ENCODE measurements at places on chromosomes 7 and 10. TPM values are rescaled to one million over a fixed set of nuclear protein-coding genes. Genes with fewer than 3 reads are reported as not detected.

DNA sequence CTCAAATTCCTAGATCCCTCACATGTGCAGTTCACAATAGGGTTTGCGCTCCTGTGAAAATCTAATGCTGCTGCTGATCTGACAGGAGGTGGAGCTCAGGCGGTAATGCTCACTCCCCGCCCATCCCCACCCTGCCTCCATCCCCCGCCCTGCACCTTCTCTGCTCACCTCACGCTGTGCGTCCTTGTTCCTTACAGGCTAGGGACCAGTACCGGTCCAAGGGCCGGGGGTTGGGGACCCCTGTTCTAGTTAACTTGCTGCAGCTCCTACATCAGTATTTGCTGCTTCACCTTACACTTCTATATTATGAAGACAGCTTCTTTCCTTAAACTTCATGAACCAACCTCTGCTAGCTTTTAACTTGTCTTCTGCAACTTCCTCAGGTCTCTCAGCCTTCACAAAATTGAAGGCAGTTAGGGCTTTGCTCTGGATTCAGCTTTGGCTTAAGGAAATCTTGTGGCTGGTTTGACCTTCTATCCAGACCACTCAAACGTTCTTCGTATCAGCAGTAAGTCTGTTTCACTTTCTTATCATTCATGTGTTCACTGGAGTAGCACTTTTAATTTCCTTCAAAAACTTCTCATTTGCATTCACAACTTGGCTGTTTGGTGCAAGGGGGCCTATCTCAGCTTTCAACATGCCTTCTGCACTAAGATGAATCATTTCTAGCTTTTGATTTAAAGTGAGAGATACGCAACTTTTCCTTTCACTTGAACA, 1.7 kb upstream of the TNKS2 start:
- no peak for DNase-seq
- H3K4me3 ChIP-seq = peak overlapping the region; percentile 52
- H3K36me3 ChIP-seq = peaks cover 10% of the 10 kb centered on the region
- peaks cover 6% of the 10 kb centered on the region for H3K27me3 ChIP-seq
- peak overlapping the region; percentile 97 for H3K27ac ChIP-seq

DNA sequence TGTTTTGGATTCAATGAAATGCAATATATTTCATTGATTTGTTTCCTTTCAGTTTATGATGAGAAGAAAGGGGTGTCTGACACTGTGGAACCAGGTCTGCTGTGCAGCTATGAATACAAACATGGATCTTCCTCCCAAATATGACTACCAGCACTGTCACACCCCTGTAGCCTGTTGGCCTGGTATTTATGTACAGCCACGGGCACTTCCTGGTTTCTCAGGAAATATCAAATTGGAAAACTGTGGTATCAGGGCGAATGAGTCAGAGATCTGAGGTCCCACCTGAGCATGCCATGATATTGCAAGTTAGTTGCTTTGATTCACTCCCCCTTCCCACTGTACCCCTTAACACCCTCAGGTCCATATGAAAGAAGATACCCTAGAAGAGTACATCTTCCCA, 87.8 kb downstream of the DNMBP start:
- peaks cover 7% of the 10 kb centered on the region for H3K36me3 ChIP-seq
- DNase-seq = no peak
- peak overlapping the region; percentile 43 for H3K4me3 ChIP-seq
- H3K27ac ChIP-seq = no peak overlapping the region
- H3K27me3 ChIP-seq = peaks cover 2% of the 10 kb centered on the region
- H3K4me1 ChIP-seq = peaks cover 52% of the 10 kb centered on the region

DNA sequence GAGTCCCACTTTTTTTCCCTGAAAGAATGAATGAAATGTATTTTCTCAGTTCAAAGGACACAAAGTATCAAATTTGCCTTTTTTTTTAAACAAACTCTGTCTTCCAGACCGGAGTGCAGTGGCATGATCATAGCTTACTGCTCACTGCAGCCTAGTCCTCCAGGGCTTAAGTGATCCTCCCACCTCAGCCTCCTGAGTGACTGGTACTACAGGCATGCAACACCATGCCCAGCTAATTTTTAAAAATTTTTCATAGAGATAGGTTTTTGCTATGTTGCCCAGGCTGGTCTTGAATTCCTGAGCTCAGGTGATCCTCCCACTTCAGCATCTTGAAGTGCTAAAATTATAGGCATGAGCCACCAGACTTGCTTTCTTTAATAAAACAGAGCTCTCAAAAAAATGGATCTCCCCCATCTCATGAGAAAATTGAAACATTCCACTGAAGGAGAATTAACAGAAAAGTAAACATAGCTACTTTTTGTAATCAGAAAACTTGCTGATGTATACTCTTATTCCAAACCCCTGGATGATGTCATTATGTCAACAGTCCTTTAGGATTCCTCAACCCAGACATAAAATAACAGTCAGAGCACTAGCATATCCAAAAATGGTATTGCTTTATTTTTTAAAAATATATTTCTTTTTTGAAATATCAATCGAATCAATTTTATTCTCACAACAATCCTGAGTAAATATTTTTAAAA, 12.3 kb upstream of the TRDMT1 start:
- H3K4me1 ChIP-seq = peaks cover 28% of the 10 kb centered on the region
- H3K4me3 ChIP-seq = no peak overlapping the region
- no peaks in the 10 kb centered on the region for H3K36me3 ChIP-seq
- no peak for DNase-seq
- peaks cover 2% of the 10 kb centered on the region for H3K27me3 ChIP-seq

CDK1 gene
- total RNA-seq = 14.8 TPM

DNA sequence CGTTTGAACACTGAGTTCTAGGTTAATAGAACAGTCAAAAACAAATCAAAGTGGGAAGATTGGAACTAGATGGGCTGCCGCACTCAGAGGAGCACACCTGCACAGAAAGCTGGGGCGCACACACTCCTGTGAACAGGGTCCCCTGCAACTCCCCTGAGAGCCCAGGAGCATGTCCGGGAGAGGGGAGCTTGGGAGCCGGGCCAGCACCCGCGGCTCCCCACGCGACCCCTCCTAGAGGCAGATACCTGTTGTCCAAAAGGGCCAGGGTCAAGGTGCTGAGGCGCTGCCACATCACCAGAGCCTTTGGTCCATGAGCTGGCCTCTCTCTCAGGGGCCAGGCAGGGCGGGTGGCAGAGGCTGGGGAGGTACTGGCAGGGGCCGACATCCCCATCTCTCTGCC, 5.6 kb downstream of the NKX6-2 start:
- no peak overlapping the region for H3K27ac ChIP-seq
- peaks cover 14% of the 10 kb centered on the region for H3K27me3 ChIP-seq
- peaks cover 2% of the 10 kb centered on the region for H3K4me1 ChIP-seq
- DNase-seq = no peak
- no peak overlapping the region for H3K4me3 ChIP-seq

GRCh38 chr7:146067880-146068279, 48.7 kb upstream of the CNTNAP2 start:
- H3K36me3 ChIP-seq = no peaks in the 10 kb centered on the region
- H3K27me3 ChIP-seq = peaks cover 2% of the 10 kb centered on the region
- H3K27ac ChIP-seq = no peak overlapping the region
- H3K4me1 ChIP-seq = no peaks in the 10 kb centered on the region
- DNase-seq = no peak

- no peaks in the 10 kb centered on the region for H3K27me3 ChIP-seq
- H3K4me1 ChIP-seq = no peaks in the 10 kb centered on the region
- DNase-seq = no peak
- no peak overlapping the region for H3K4me3 ChIP-seq
Measured at GRCh38 chr7:146090023-146090645, 26.5 kb upstream of the CNTNAP2 start.

GRCh38 chr7:21984042-21984441, 38.3 kb upstream of the CDCA7L start:
- H3K4me3 ChIP-seq = no peak overlapping the region
- DNase-seq = no peak
- no peaks in the 10 kb centered on the region for H3K4me1 ChIP-seq
- no peaks in the 10 kb centered on the region for H3K36me3 ChIP-seq
